HTR-8/SVneo (cell line): ENCODE measurements at places on chromosomes 7 and 10.

GRCh38 chr10:89156161-89156835 lies 50.8 kb downstream of the CH25H start:
- no peak for DNase-seq

DNA sequence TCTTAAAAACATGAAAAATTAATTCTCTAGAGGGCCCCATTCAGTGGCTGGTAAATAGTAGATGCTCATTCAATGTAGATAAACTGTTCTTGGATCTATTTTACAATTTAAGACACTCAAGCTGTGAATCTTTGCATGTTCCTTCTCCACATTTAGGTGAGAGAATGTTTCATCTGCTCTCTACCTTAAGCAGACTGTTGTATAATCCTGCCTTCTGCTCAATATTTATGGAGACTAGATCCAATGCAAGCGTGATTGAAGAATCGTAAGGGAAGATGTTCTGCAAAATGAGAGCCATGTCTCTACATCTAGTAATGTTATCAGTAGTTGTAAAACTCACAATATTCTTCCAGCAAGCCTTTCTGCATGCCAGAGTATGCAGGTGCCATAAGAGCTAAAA lies 115.0 kb upstream of the TEX47 start:
- no peak for DNase-seq

DNA sequence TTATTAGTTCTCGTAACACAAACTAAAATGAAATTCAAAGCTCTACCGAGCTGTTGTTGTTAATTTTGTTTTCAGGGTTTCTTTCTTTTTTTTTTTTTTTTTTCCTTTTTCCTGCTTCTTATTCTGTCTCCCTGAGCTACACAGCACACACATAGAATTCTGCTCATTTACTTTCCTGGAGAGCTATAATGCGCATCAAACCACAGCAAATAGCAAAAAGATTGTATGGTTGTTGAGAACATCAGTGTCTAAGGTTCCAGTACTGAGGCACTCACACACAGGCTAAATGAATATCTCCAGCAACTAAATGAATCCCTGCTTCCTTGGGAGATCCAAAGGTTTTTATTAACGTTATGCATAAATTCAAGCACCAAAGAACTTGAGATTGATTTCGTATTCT lies 418.3 kb downstream of the PLXDC2 start:
- DNase-seq: no peak

DNA sequence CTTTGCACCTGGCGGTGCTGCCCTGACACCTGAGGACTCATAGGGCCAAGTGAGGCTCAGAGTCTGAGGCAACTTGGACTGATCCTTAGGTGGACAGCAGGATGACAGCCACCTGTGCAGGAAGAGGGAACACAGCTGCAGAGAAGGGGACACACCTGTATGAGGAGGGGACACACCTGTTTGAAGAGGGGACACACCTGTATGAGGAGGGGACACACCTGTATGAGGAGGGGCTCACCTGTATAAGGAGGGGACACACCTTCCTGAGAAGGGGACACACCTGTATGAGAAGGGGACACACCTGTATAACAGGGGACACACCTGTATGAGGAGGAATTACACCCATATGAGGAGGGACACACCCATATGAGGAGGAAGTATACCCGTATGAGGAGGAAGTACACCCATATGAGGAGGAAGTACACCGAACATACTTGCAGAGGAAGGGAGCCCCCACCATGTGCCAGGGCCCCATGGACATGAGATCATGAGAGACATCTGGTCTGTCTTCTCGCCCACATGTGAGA lies 285.9 kb downstream of the ADARB2 start:
- no peak for DNase-seq

- peak; percentile 81 for DNase-seq
These were observed 3.7 kb downstream of the ELOVL3 start for GRCh38 chr10:102229810-102230263.

- peak; percentile 22 for DNase-seq
These were observed 5.9 kb upstream of the GARIN1A start for GRCh38 chr7:128666200-128666599.

- no peak for DNase-seq
These were observed 64.0 kb downstream of the HYCC1 start for GRCh38 chr7:22949944-22950343.

DNA sequence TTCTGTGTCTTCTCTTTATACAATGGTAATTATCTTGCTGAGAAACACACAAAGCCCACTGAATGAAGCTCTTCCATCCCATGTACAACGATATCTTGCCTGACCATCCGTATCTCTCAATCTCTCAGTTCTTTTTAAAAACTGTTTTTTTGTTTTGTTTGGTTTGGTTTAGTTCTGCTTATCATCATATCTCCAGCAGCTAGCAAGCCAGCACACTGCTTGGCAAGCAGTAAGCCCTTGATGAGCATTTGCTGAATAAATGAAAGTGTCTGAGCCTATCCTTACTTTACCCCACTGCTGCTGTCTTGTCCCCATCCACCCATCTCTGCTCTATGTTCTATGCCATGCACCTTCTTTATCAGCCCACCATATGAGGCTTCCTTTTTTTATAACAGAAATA lies 34.2 kb downstream of the ITGB1 start:
- DNase-seq: no peak
